ENCODE measurements at places on chromosomes 16 and 17.

DNA sequence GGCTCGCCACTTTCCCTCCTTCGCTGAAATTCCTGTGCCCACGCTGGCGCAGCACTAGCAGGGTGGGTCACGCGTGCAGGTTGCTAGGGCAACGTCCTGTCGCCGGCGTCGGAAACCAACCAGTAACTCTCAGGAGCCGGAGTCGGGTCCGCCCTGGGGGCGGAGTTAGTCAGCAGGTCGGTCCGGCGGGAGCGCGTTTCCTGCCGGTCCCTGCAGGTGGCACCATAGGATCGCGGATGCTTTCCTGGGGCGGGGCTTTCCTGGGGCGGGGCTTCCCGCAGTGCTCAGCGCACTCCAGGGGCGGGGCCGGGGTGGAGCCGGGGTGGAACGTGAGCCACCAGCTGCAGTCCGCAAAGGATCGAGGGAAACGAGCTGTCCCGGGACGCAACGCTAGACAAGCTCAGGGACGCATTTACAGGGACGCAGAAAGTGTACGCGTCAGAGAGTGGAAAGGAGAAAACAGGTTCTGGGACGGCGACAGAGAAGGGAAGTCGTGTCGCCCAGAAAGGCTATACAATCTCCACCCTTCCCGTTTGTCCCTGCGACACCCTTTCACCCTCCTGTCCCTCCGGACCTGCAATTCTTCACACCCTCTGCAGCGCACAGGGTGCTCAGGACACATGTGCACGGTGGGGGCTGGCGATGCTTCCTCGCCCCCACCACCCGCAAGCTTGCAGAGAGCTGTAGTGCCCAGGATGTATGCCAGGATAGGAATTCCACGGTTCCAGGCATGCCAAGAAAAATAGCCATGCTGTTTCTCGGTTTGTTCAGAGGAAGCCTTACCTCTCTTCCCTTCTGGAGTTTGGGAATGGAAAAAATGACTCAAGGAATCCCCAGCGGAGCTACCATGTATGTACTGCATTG is 12.3 kb downstream of the COPZ2 start:
- peak; percentile 98 for DNase-seq

DNA sequence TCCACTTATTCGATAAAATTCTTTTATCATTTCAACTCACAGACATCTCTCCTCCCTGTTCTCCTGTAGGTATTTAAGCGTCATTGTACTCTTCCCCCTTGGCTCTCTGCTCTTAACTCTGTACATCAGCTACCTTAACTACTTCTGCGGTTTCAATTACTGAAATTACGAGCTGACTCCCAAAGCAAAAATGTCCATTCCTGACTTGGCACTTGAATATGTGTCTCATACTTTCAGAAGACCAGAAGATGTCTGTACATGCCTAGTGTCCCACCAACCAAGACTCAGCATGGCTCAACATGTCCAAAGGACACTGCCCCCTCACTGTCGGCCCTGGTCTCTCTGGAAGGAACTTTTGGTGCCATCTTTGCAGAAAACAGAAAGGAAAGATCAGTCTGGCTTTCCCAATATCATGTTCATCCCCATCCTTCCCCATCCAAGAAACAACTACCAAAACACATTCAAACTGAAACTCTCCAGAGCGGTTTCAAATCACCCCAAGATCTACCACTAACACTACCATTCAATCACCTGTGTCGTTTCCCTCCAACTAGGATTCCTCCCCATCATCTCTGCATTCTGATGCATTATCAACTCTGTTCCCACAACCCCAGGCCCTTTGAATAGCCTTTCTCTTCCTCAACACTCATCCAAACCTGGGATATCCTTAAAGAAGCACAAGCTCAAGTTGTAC is 74.9 kb downstream of the ZFHX3 start:
- DNase-seq = peak; percentile 76

- peak; percentile 34 for DNase-seq
These were observed 4.2 kb downstream of the NR1D1 start for GRCh38 chr17:40095944-40096791.

DNA sequence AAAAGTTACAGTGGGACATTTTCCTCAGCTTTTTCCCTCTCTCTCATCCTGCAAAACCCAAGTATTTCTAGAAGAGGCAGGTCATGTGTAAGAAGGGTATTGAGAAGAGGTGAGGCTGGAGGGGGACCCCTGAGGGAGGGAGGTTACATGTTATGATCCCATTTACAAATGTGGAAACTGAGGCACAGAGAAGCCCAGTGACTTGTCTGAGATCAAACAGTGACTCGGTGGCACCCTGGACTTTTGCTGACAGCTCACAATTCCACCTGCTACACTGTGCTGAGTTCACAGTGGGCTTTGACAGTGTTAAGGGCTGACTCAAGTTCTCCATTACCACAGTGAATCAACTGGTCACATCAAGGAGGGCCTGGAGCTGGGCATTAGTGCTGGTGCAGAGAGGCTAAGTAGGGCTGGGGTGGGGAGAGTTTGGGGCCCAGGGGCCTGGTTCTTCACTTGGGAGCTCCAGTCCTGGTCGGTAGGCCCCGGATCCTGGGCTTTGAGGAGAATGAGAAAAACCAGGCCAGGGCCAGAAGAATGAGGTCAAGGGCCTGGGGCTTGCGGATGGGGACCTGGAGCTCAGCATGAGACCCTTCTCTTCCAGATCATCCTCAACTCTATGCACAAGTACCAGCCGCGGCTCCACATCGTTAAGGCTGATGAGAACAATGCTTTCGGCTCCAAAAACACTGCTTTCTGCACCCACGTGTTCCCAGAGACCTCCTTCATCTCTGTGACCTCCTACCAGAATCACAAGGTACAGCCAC is 26.0 kb downstream of the TBX4 start:
- DNase-seq = no peak

DNA sequence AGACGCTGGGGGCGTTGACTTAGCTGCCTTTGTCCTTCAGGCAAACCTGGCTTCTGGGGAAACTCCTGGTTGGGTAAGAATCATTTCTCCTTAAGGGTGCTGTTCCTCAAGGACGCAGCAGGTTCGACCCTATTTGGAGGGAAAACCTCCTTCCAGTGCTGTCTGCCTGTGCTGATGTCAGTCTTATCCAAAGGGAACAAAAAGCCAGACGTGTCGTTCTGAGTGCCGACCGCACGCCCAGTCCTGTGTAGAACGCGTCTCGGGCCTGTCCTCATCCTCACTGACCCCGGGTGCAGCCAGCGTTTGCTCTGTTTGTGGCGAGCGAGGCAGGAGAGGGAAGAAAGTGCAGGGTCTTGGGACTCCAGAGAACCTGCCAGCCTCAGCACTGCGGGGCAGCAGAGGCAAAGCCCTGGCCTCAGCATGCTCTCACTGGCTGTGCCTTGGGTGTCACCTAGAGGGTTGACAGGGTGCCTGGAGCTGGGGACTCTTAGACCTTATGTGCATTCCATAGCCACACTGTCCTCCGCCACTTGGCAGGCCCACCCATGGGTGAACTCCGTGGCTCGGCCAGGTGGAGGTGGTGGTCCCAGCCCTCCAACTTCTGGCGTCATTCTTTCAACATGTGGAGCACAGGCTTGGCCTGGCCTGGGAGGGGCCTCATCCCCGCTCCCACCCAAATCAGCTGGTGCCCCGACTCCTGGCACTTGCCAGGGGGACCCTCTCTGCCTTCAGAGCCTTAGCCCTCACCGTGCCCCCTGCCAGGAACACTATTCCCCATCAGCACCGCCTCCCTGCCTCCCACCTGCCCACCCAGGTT is 6.0 kb downstream of the SNN start:
- DNase-seq = no peak

DNA sequence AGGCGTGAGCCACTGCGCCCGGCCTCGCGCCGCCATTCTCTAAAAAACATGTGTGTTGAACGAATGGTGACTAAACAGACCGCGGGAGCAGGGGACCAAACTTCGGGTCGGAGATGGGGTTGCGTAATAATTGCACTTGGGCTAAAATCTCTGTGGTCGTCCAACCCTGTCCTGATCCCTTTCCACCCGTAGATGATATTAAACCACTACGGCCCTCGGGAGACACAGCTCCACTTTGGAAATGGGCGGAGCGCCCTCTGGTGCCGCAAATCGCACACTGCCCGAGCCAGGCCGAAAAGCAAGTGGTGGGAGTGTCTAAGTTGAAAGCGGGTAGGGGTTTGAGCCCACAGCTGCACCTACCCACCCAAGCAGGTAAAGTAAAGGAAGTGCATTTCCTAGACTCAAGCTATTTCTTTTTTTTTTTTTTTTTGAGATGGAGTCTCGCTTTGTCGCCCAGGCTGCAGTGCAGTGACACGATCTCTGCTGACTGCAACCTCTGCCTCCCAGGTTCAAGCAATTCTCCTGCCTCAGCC is 17.0 kb downstream of the CAVIN1 start:
- DNase-seq = peak; percentile 60

- DNase-seq = peak; percentile 73
These were observed 5.1 kb downstream of the KRT13 start for GRCh38 chr17:41500131-41500911.

DNA sequence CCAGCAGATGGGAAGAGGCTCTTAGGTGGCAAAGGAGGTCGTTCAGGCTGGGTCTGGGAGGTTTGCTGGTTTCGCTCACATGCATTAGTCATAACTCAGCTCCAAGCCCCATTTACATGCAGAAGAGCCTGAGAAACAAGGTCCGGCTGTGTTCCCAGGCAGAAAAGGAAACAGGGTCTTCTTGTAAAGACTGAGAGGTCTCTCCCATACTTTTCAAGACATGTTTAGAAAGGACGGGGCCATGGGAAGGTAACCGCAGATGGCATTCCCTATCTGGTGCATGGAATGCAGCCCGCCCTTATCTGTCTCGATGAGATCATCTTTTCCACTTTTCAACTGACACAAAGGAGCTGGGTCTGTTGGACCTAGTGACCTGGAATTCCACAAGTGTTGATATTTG is 389.0 kb upstream of the CDH11 start:
- peak; percentile 29 for DNase-seq

DNA sequence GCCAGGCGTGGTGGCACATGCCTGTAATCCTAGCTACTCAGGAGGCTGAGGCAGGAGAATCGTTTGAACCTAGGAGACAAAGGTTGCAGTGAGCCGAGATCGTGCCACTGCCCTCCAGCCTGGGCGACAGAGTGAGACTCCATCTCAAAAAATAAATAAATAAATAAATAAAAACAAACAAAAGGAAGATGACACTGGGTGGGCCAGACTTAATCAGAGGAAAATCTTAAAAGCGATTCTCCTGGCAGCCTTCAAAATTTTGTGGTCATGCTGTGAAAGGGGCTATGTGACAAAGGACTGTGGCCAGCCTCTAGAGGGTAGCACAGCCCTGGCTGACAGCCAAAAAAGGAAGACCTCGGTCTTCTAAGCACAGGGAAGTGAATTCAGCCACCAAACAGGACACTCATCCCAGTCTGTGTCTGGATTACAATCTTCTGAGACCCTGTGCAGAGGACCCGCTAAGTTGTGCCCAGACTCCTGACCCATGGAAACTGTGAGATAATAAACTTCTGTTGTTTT is 391.1 kb downstream of the CNTNAP4 start:
- DNase-seq = no peak

DNA sequence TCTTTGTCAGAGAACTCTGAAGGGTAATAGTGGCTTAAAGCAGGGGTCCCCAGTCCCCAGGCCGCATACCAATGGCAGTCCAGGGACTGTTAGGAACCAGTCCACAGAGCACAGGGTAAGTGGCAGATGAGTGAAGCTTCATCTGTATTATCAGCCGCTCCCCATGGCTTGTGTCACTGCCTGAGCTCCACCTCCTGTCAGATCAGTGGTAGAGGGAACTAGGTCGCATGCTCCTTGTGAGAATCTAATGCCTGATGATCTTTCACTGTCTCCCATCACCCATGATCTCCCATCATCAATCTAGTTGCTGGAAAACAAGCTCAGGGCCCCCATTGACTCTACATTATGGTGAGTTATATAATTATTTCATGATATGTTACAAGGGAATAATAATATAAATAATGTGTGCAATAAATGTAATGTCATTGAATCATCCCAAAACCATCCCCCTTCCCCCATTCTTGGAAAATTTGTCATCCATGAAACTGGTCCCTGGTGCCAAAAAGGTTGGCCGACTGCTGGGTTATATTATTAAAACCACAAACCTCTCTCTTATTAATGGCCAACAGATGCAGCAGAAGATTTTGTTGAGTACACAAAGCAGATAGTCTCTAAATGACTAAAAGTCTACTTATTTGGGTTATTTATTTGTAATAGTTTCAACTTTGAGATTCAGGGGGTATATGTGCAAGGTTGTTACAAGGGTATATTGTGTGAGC is 782.7 kb downstream of the CDH11 start:
- peak; percentile 95 for DNase-seq

GRCh38 chr16:17026600-17027242 is 444.0 kb downstream of the XYLT1 start:
- no peak for DNase-seq

GRCh38 chr17:17778308-17779014 is 58.3 kb downstream of the SREBF1 start:
- DNase-seq = no peak

GRCh38 chr17:63698381-63698885 is 1.5 kb downstream of the LIMD2 start:
- no peak for DNase-seq

GRCh38 chr17:57876866-57877237 is 27.0 kb upstream of the MRPS23 start:
- no peak for DNase-seq

DNA sequence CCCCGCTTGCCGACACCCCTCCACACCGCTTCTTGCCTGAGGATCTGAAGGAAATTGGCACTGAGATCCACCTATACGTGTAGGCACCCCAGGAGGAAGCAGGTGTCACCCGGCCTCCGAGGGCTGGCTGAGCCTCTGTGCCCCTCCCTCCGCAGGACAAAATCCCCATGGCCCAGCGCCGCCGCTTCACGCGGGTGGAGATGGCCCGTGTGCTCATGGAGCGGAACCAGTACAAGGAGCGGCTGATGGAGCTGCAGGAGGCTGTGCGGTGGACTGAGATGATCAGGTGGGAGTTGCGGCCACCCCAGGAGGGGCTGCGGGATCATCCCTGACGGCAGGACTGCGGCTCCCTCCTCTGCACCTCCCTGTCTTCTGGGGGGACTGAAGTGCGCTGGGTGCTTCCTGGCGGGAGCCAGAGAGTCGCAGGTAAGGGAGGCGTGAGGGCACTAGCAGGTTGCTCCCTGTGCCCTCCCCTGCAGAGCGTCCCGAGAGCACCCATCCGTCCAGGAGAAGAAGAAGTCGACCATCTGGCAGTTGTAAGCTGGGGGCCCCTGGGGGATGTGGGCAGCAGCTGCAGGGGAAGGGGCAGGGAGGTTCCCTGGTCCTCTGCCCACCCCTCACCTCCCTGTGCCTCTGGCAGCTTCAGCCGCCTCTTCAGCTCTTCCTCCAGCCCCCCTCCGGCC is 9.0 kb downstream of the NME3 start:
- no peak for DNase-seq

- no peak for DNase-seq
These were observed 240.3 kb upstream of the N4BP1 start for GRCh38 chr16:48850097-48850770.

- DNase-seq = no peak
These were observed 28.2 kb upstream of the C1QL1 start for GRCh38 chr17:44996304-44996703.

DNA sequence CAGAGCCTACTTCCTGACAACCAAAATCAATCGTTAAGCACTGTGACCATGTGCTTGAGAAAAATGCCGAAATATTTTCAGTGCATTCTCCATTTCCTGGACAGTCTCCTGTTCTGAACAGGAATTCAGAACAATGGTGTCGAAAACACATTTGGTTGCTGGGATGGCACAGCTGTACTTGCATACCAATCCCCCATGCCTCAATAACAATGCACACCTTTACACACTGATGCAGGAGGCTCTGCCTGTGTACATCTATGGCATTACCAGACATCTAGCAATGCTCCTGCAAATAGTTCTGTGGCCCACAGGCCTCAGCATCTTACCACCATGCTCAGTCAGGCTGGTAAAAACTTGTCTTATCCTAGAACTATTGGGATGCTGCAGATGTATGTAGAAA is 6.2 kb downstream of the CHTF8 start:
- DNase-seq = no peak

Data from EH (cell line).